ENCODE measurements at places on chromosomes 6 and 20.
A peak's percentile ranks its signal among the peaks of the same experiment; 100 is the strongest.

GRCh38 chr6:47187893-47188587, 121.7 kb downstream of the TNFRSF21 start:
- peak; percentile 83 for DNase-seq

DNA sequence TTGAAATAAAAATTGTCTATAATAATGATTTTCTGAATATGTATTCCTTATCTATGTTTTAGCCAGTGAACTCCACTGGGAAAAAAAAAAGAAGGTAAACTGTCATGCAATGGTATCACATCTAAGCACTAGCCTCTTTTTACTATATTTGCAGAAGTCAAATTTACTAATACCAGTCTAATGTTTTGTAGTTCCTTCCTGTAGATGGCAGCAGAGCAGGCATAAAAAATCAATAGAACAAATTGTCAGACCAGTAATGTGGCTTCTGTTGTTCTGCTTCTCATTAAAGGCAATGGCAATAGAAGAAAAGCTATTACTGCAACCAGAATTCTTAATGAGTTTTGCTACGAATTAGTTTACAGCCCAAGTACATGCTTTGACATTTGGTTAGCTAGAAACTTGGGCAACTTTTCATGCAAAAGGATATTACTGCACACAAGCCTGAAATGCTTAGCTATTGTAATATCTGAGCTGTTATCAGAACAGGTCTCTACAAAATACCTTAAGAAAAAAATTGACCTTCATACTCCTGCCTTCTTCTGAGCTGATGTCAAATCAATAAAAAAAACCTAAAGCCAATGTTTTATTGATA, 476.9 kb downstream of the KHDRBS2 start:
- no peak for DNase-seq

DNA sequence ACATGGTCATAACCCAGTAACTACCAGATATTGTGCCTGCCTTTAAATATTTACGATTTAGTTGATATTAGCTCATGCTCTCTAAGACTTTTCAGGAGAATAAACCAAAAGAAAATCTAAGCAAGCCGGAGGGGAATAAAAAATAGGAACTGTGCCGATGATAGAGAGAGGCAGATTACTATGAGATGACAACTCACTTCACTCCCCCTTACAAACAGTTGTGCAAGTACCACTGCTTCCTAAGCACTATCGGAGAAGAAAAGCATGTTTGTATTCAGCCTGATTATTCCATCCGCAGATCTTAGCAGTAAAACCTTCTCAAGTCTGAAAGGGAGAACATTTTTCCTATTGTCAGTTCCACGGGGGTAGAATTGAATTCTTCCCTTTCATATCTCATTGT, 294.4 kb downstream of the KCNQ5 start:
- no peak for DNase-seq

DNA sequence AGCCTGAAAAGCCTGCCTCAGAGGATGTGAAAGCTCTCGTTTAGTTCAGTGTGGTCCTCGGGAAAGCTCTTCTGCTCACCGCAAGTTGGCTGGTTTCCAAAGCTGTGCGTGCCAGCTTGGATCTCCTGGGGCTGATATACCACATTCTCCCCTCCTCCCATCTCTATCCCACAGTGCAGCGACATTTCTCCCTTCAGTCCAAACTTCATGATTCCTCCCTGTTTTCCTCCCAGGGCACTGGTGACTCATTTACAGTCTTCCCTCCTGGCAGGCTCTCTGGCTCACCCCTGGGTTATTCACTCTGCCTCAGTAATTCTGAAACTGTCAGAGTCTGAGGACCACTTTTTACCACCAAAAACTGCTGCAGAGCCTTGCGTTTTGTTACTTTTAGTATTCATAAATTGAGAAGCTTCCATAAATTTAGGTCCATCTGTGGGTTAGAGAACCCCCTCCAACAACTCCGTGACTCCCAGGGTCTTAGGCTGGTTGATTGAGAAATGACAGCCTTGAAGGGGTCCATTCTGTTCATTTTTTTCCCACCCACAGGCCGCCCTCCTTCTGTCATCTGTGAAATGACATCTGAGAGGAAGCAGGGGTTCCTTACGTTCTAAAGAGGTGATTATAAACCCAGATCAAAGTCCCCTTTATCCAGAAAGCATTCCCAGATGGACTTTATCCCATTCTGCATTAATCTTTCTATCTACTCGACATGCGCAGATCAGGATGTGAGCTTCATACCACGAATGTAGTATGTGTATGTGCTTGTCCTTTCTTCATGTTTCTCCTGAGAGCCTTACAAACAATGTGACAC, 6.1 kb downstream of the TRIM10 start:
- peak; percentile 93 for DNase-seq
